IPS DF 6.9 (cell line): ENCODE measurements at places on chromosomes 5 and 9.

DNA sequence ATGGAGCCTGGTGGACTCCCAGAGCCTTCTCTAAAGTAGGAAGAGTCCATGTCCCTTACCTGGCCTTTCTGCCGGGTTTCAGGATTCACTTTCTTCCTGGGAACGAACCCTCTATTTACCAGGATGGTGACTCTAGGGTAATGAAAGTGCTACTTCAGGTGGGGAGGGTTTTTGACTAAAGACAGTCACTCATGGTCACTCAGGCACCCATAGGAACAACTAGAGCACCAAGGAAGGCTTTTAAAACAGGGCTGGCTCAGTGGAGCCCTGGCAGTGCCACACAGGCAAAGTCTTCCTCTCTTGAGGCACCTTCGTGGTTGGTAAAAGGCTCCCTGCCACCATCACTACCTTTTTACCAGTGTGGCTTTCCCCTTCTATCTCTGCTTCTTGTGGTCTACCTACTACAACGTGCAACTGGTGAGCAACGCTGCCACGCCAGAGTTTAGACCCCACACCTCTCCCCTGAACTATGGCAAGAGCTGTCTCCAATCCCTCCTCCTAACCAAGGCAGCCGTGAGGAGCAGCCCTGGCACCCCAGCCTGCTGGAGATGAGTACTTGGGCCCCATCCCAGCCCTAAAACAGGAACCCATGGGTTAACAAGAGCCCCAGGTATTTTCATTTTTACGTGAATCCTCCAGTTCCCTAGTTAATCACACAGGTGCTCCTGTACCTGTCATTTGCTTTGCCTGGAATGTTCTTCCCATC lies 3.5 kb downstream of the SURF1 start:
- DNase-seq = no peak

GRCh38 chr9:133950629-133951111 lies 41.5 kb downstream of the VAV2 start:
- DNase-seq = no peak

- DNase-seq = no peak
Observed at GRCh38 chr5:35668794-35669193, 51.1 kb downstream of the SPEF2 start.

DNA sequence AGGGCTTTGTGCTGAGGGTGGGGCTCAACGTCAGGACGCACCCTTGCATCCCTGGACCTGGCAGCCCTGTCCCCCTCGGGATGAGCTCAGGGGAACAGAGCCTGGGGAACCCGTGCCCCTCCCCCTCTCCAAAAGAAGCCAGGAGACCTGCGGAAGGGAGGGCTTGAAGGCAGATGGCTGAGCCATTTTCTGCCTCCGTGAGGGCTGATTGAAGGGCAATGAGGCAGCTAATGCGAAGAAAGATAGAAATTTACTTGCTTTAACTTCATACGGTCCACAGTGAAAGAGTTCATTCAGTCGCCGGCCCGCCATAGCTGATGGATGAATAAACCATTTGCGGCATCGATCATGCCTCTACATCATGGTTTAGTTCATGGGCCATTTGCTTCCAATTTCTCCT lies 28.8 kb downstream of the ASS1 start:
- DNase-seq = no peak

DNA sequence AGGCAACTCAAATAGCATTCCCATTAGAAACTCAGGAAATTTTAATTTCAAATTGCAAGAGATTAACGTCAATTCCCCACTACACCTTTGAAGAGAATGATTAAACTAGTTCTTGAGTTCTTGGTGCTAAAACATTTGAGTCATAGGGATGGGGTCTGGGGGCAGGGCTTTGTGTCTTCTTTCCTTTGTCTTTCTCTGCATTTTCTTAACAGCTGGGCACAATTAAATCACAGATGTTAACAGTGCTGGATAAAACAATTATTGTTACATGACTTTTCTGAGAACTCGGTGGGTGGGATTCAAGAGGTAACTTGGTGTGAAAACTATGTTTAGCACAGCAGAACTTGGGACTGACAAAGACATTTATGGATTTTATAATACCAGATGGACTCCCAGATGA lies 351.9 kb upstream of the TNC start:
- DNase-seq = no peak

- DNase-seq = no peak
Observed at GRCh38 chr5:174309131-174309795, 263.8 kb downstream of the NSG2 start.
